ENCODE measurements at places on chromosomes 6 and 20. TPM values are rescaled to one million over a fixed set of nuclear protein-coding genes. Genes with fewer than 3 reads are reported as not detected.

Gene PHACTR2
- 115 TPM for total RNA-seq

DNA sequence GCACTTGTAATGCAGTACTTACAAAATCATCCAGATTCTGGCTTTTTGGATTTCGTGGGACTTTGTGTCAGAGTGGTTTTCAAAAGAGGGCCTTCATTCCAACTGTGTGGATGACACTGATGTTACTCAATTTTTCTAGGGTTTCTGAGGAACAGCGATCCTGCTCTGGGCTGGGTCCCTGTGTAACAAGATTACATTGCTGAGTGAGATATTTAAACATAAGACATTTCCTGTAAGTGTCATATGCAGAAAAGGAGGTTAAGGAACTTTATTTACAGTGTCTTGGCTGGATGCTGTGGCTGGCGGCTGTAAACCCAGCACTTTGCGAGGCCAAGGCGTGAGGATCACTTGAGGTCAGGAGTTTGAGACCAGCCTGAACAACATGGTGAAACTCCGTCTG is 6.7 kb downstream of the ZFAND3 start:
- DNase-seq: no peak

- no peak for DNase-seq
Measured at GRCh38 chr6:23184351-23184750, 615.0 kb downstream of the HDGFL1 start.

DNA sequence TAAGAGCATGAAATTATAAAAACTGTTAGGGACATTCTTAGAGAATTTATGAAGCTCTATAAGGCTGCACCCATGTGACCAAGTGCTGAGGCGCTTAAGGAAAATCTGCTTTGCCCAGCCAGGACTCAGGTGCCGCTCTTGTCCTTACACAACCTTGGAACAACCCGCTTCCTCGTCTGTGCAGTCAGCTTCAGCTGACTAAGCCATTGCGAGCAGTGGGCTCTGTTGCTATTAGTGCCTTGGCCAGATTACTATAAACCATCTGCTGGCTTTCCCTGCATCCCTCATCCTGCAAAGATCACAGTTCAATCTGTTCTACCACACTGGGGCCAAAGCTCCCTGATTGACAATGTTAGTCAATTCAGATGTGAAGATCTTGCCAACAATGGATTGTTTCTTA is 89.1 kb upstream of the E2F3 start:
- DNase-seq: no peak

DNA sequence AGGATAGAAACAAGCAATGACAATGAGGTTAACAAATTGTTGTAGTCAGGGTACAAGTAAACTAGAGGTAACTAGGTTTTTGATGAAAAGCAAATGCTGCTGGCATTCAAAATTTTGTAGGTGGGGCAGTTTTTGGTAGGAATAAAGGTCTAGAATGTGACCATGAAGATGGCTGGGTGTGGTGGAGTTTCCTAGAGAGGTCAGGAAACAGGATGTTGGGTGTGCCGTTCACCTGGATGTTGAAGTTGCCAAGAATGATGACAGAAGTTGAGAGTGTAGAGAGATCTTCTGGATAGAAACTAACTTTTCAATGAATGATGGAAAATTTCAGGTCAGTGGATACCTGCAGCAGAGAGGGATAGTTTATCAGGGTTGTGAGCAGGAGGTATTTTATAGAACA is 22.7 kb downstream of the MAPK14 start:
- DNase-seq: no peak

DNA sequence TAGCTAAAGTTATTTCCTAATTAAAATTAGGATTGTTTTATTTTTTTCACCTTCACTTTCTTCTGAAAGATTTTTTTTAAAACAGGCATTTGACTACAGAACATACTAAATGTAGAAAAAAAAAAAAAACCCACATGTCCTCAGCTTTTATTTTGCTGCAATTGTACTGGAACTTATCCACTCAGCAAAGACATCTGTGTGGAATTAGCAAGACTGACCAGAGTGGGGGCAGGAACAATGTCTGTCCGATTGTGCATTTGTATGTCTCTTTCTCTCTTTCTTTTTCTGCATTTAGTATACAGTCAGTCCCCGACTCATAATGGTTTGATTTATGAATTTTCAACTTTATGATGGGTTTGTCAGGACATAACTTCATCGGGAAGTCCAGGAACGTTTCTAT is 77.3 kb downstream of the CHD6 start:
- no peak for DNase-seq

DNA sequence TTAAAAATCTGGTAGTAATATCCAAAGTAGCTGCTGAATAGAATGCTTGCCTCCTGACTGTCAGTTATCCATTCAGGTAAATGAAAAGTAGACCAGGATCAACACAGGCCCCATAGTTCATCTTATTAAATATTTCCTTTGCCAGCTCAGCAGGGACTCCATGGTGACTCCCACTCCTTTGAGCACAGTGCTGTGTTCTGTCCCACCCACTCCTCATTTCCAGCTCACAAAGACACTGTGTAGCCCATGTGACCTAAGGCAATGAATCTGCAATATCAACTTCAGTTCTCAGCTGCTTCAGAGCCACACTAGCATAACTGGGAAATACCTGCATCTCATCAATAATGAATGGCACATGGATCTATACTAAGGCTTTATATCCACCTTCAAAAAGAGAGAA is 189.5 kb upstream of the MANEA start:
- no peak for DNase-seq

DNA sequence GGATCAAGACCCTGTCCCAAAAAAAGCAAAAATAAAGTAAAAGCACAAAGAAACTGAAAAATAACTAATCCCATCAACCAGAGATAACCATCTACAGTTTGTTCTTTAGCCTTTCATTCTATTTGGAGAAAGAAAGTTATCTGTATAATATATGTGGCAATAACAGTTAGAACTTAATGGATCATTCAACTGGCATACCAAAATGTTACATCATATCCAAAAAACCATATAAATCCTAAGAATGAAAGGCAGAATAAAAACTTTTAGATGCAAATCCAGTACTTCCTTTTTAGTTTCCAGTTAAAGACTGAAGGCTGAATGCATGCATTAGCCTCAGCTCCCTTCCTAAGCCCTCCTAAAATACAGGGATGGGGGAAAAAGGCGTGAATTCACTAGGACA is 25.2 kb downstream of the ILRUN start:
- no peak for DNase-seq

Gene CCM2L
- 18.8 TPM for total RNA-seq

- DNase-seq: no peak
Measured at GRCh38 chr6:113649880-113650609, 207.1 kb upstream of the MARCKS start.

DNA sequence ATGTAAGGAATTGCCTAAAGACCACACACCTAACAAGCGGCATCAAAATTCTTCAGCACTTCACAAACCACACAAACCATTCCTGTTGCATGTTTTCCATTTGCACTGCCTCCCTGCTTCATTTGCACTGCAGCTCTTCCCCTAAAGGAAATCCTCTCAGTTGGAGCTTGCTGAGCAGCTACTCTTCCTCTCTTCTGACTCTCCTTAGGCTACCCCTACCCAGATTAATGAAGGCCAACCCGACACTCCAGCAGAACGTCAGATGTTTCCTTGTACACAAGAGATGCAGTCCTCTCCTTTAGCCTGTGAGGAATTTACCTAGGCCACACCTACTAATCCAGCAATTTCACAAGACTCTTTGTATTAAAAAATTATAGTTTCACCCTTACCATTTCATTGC is 8.1 kb downstream of the BEND6 start:
- no peak for DNase-seq

Gene HMGCLL1
- 4.3 TPM for total RNA-seq

Gene PRL
- not detected for total RNA-seq

Gene SMLR1
- not detected for total RNA-seq

DNA sequence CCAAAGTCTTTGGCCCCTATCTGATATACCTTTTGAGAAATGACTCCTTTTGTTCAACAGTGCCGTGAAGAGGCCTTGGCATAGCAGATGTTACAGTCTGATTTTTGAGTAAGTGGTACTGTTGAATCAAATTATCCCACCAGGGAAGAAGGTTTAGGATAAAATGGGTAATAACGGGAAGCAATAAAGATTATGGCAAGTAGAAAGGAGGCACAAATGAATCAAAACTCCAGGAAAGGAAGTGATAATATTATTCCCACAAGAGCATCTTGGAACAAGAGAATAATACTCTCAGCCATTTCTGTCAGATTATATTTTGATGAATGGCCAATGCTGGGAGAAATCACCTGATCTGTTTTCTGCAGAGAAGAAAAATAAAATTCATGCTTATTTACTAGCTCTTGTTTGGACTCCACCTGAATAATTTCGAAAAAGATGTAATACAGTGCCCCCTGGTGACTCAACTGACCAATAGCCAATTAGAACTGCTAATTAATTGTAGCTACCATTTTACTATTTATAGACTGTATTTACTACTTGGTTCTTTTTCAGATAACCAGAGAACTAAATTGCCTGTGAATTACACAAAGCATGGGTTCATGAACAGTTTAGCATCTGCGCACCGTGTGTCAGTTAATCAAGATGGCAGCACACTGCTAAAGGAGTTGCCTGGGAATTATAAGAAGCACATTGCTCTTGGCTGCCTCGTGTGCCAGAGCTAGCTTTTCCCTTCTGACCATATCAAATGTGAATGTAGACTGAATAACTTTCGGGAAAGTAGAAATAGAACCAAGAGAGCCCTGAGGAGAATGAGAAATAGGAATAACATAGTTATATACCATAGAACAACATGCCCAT is 78.5 kb upstream of the TRDN start:
- no peak for DNase-seq

DNA sequence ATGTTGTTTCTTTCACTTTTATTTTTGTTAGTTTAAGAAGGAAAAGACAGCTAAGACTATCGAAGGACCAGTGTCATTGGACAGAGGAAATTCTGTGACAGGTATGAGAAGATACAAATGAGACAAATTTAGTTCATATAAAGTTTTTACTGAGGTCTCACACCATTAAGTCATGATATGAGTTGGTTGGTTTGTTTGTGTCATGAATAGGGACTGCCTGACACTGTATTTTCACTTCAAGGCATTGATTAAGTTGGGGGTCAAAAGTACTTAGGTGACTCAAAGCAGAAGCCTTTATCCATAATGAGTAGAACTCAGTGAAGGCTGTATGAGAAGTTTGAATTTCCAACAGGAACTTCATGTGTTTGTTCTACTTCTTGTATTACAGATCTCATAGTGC is 21.3 kb upstream of the HIVEP2 start:
- DNase-seq: no peak

- DNase-seq: no peak
Measured at GRCh38 chr6:166575205-166575604, 11.3 kb downstream of the RAMACL start.

DNA sequence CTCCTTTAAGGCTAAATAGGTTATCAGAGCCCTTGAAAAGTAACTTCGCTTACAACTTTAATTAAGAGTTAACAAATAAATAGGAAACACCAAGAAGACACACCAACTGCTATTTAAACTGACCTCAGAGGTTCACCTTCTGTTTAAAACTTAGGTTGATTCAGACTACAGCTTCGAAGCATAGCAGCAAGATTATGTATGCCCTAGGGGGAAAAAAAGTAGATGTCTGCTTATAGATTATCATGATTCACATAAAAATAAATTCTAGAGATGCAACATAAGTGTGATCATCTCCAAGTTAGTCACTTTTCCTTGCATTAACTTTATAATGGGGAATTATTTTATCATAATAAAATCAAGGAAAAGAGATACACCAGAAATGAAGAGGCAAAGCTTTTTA is 8.9 kb downstream of the PNISR start:
- no peak for DNase-seq

- no peak for DNase-seq
Measured at GRCh38 chr6:13004601-13005000, 288.0 kb downstream of the PHACTR1 start.

GRCh38 chr20:54043076-54043967 is 27.1 kb downstream of the BCAS1 start:
- DNase-seq: no peak

GRCh38 chr6:14917109-14917910 is 328.6 kb upstream of the JARID2 start:
- no peak for DNase-seq

DNA sequence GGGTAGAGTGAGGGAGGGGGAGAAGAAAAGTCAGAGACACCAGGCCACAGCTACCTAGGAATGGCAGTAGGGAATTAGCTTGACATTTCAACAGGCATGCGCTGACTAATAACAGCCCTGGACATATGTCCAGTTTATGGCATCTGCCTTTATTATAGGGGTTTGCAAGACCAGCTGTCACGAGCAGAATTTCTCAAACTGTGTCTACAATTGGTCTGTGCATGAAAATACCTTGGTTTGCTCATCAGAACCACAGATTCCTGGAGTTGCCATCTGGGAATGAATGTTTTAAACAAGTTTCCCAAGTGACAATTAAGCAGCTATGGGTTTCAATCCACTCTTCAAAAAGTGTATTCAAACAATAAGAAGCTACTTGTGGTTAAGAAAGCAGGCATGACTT is 110.3 kb upstream of the ENPP5 start:
- DNase-seq: no peak

GRCh38 chr20:49346682-49347081 is 68.8 kb upstream of the ZNFX1 start:
- DNase-seq: no peak

- DNase-seq: no peak
Measured at GRCh38 chr20:5674176-5674660, 76.0 kb upstream of the SHLD1 start.

GRCh38 chr6:106244931-106245330 is 80.6 kb downstream of the ATG5 start:
- DNase-seq: no peak
